ENCODE measurements at places on chromosomes 7 and 10.

DNA sequence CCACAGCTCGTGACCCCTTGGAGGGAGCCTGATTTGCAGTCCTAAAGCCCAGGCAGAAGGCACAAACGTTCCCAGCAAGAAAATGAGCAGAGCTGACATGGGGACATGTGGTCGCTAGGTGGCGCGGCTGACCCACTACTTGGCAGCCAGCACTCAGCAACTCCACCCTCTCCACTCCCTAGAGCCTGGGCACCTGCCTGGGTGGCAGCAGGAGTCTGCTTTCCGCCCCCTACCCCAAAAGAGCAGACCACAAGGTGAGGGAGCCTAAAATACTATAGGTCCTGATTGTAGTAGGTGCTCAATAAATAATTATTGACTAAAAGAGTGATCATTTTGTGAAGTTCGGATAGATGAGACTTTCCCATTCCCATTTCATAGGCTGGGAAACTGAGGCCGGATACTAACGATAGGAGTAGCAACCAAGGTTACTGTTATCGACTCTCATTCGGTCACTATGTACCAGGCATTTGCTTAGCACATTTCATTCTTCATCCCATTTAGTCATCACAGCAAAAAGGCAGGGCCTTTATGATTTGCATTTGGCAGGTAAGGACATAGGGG is 57.4 kb downstream of the NEUROG3 start:
- DNase-seq: no peak

DNA sequence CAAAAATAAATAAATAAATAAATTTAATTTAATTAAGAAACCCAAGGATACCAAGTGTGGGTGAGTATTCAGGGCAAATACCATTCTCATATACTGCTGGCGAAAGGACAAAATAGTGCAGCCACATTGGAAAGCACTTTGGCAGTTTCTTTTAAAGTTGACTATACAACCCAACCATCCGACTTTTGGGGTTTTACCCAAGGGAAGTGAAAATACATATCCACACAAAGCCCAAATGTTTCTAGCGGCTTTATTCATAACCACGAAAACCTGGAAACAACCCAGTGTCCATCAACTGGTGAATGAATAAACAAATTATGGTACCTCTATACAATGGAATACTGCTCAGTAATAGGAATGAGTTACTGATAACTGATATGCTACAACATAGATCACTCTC is 36.2 kb upstream of the OGDHL start:
- no peak for DNase-seq

GRCh38 chr10:117360016-117360415 is 15.2 kb downstream of the PDZD8 start:
- DNase-seq: no peak

- DNase-seq: peak; percentile 28
Observed at GRCh38 chr7:114048386-114049235, 129.8 kb upstream of the PPP1R3A start.

DNA sequence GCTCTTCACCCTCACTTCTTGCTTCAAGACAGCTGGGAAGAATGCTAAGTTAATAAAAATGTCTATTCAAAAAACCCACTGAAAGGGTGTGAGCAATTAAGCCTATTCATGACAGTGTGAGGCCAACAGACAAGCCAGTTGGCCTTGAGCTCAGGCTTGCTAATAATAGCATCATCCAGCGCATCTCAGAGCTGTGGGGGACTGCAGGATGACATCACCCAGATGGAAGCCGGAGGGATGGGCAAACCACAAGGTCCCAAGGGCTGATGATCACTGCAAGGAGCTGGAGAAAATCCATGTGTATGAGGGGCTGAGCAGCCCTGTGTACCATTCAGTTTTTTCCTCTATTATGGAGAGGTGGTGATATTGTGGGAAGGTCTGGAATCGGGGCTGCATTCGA is 770.4 kb downstream of the TNS3 start:
- DNase-seq: no peak

DNA sequence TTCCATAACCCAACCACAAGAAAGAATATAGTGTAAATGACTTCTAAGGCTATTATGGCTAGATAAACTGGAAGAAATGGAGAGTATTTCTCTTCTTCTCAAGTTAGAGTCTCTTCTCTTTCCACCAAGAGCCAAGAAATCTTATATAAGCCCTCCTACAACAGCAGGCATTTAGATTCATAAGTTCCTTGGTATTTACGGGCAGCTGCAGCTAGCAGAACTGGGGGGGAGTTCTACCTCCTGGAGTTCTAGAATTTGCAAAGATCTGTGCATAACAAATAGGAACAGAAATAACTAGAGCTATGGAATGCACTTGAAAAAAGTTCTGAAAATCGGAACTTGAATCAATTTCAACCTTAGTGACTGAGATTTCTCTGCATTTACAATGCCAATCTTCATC is 715.2 kb upstream of the GRM3 start:
- no peak for DNase-seq

- DNase-seq: peak; percentile 58
Observed at GRCh38 chr10:49407552-49408137, 11.8 kb upstream of the DRGX start.

- DNase-seq: no peak
Observed at GRCh38 chr7:158472596-158472995, 115.0 kb downstream of the PTPRN2 start.

DNA sequence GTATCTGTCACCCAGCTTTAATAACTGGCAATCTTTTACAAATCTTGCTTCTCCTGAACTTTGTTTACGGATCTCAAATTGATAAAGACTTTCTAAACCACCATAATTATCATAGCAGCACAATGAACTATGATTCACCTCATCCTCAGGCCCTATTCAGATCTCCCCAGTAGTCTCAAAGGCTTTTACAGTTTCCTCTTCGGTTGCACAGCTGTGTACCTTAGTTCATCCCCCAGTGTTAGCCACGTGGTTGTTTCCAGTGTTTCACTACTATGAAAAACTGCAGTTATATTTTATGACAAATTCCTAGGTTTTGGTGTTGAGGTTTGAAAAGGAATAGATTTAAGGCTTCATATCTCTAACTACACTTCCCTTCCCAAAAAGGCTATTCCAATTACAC is 24.9 kb downstream of the PAXIP1 start:
- DNase-seq: no peak

- no peak for DNase-seq
Observed at GRCh38 chr7:151491859-151492258, 27.8 kb downstream of the RHEB start.

GRCh38 chr10:10552948-10553347 is 464.7 kb upstream of the CELF2 start:
- no peak for DNase-seq

GRCh38 chr7:92784935-92785334 is 51.4 kb downstream of the CDK6 start:
- no peak for DNase-seq

DNA sequence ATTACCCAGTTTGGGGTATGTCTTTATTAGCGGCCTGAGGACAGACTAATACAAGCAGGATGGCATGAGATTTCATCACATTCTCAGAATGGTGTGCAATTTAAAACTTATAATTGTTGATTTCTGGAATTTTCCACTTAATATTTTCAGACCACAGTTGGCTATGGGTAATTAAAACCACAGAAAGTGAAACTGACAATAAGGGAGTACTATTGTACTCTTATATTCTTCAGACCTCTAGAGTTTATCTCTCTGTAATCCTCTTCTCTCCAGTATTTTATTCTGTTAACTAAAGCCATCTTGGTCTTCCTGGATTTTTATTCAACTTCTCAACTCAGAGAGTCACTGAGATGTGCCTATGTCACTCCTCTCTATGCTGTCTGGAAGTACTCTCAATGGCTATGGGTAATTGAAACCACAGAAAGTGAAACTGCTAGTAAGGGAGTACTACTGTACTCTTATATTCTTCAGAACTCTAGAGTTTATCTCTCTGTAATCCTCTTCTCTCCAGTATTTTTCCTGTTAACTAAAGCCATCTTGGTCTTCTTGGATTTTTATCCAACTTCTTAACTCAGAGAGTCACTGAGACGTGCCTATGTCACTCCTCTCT is 118.3 kb downstream of the PPP1R17 start:
- DNase-seq: no peak

DNA sequence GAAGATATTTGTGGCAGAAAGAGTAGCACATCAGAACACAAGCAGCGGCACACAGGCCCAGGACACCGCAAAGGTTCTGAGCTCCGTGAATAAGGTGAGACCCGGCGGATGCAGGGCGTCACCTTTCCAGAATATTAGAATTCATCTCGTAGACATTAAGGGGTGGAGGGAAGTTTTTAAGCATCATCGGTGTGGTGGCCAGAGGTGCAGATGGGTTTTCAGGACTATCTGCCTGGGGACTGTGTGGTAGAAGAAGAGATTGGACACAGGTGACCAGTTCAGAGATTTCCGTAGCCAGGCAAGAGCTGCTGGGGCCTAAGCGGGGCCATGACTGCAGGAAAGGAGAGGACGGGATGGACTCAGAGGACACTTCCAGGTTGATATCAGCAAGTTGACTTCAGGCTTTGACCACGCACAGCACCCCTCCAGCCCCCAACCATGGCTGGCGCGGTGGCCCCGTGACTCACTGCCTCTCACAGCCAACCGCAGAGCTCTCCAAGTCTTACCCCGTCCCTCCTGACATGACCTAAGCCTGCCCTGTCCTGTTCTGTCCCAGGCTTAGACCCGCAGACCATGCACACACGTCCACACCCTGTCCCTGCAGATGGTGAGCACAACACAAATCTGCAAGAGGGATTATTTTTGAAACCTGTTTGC is 97.2 kb downstream of the OAT start:
- DNase-seq: no peak

DNA sequence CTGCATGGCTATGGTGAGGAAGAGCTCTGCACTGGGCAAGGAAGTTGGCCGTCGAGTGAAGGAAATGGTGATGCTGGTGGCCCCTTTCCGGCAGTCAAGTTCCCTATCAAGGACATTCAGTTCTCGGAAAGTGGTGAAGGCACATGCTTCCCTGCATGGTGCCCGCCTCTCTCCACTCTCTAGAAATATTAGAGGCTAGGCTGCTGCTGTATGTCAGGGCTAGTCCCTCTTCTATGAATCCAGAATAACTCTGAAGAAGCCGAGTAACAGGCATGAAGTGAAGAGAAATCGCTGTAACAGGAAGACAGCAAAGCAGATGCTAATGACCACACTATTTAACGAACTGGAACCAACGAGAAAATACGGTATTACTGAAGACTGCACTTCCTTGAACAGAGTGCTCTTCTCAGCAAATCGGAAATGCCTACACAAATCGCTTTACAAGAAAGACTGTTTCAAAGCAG is 5.4 kb downstream of the IDI1 start:
- DNase-seq: no peak

GRCh38 chr7:143395187-143396149 is 13.2 kb downstream of the EPHA1 start:
- DNase-seq: no peak

DNA sequence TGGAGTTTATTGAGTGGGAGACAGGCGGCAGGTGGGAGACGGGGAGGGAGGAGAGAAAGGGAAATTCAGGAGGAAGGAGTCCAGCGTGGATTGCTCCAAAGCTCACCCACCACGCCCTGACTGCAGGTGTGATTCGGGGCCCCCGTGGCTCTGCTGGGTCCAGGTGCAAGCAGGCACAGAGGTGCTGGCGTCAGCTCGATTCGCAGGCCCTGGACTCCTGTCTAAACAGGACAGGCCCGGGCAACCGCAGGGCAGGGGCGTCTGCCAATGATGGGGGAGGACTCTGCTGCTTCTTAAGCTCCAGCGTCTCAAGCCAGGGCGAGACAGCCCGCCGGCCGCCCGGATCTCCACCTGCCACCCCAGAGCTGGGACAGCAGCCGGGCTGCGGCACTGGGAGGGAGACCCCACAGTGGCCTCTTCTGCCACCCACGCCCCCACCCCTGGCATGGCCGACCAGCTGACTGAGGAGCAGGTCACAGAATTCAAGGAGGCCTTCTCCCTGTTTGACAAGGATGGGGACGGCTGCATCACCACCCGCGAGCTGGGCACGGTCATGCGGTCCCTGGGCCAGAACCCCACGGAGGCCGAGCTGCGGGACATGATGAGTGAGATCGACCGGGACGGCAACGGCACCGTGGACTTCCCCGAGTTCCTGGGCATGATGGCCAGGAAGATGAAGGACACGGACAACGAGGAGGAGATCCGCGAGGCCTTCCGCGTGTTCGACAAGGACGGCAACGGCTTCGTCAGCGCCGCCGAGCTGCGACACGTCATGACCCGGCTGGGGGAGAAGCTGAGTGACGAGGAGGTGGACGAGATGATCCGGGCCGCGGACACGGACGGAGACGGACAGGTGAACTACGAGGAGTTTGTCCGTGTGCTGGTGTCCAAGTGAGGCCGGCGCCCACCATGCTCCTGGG is at the start of gene CALML3:
Gene CALML3 (plus strand): TSS at position 321 of the 920 bp plus-strand sequence. CDS start 125 bp downstream, at position 446.
- DNase-seq: peak; percentile 71
